ENCODE measurements at places on chromosomes 5 and 9. TPM values are rescaled to one million over a fixed set of nuclear protein-coding genes. Genes with fewer than 3 reads are reported as not detected.

DNA sequence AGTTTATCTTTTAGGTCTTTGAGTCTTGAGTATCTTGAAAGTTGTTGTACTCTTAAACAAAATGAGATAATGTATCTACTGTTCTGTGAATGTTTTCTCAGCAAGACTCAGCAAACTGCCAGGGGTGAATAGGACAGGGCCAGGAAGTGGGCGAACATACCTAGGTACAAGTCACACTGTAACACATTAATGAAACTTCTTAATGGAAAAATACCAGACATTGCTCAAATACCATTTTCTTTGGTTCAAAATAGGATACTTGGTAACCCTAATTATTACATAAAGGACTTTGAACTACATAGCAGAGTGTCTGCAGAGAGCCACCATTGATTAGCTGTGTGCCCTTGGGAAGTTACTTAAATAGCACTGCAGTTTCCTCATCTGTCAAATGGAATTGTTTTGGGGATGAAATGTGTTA, 197.5 kb downstream of the ARHGEF28 start:
- DNase-seq = no peak

GRCh38 chr5:180112181-180112861, 40.8 kb upstream of the RNF130 start:
- no peak for DNase-seq

GRCh38 chr5:112594095-112594850, 143.4 kb upstream of the APC start:
- no peak for DNase-seq

DNA sequence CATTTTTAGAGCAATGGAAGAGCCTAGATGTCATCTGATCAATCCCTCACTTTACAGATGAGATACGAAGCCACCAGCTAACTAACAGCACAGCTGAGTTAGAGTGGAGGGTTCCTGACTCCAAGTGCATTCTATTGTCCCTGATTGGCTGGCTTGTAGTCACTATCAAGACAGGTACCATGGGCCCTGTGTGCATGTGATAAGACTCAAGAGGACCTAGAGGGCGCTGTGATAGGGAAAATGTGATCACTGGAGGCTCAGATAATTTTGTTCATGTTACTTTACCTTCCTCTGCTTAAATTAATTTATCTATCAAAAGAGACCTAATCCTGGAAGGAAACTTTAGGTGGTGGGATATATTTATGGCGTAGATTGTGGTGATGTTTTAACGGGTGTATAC, 19.5 kb upstream of the SNAPC3 start:
- peak; percentile 2 for DNase-seq

GPR21 gene
- 0.49 TPM for total RNA-seq

HNRNPK gene
- 845 TPM for total RNA-seq

CCDC152 gene
- total RNA-seq = not detected
